Stimulated activated CD4-positive, alpha-beta T cell treated with anti-CD3 and anti-CD28 coated beads, Interleukin-15, amount 100 ng/mL, for 48 hours (primary cell): ENCODE measurements at places on chromosomes 2 and 18.

DNA sequence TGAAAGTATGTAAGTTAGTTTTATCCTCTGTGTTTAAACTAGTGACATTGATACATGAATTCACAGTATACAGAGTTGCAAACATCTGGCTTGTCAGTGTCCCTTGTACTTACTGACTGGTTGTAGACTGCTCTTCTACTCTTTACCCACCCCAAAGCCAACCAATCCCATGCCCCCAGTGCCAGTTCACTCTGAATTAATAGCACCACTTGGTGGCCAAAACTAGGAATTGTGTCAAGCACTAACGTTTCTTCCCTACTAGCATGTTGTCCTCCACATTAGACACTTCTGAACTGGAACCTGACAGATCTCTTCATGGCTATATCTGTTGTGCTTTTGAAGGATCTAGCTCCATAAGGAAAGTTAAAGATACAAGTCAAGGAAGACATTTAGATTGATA is 27.2 kb upstream of the OTX1 start:
- DNase-seq: no peak

DNA sequence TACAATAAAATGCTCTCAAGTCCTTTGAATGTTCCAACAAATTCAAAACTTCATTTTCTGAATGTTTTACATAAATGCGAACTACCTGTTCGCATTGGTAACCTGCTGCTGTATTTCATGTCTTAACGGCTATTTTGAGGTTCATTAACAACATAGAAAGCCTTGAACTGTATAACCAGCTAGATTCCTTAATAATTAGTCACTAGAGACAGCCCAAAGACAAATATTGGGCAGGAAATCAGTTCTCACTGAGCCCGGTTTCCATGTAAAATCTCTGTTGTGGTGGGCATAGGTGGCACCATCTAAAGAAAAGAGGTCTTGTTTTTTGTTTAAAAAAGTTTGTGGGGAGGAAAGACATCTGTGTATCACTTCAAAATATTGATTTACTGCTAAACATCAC is 29.2 kb downstream of the PDIA6 start:
- no peak for DNase-seq

- no peak for DNase-seq
Measured at GRCh38 chr18:69804776-69805501, 142.7 kb downstream of the CD226 start.

GRCh38 chr2:49770919-49771318 is 616.6 kb upstream of the FSHR start:
- DNase-seq: no peak

DNA sequence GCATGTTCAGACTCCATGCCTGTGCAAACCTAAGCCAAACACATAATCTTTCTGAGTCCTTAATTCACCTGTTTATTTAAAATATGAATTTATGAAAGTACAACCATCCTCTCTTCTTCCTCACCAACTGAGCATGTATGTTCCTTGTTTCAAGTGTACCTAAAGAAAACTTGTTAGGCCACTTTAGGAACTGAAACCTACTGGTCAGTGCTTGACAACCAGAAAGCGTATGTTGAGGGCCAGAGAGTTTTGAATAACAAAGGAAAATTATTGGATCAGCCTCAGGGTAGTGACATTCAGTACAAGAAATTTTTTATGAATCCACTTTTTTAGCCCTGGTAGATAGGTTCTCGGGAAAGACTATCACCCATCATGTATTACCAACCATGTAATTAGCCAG is 847.6 kb upstream of the CELF4 start:
- DNase-seq: no peak

DNA sequence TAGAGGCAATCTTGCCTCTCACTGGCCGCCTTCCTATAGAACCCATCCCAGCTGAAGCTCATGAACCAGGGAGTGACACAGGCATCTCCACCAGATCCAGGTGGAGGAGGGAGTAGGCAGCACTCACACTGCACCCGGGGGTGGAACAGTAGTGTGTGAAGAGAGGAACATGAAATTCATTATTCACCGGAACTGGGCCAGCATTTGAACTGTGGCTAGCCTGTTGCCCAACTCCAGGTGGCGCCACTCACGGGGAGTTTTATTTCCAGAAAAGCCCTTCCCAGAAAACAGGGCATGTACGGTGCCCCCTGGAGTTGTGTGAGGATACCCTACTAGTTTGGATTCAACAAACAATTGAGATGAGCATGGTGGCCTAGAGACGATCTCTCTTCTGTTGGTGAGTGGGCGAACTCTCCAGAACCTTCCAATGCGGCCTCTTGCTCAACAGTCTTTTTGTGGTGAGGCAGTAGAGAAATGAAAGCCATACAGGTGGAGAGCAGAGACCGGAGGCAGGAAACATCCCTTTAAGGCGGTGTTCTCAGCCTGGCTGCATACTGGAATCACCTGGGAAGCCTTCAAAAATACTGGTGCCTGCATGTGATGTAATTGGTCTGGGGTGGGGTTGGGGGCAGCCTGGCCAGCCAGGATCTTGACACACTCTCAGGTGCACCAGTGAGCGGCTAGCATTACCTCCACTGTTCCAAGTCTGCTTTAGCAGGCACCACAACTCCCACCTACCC is 73.5 kb upstream of the NEDD4L start:
- DNase-seq: no peak

GRCh38 chr2:101349893-101350662 is 37.2 kb downstream of the CREG2 start:
- no peak for DNase-seq

GRCh38 chr2:3778851-3779495 is 75.6 kb downstream of the DCDC2C start:
- no peak for DNase-seq

DNA sequence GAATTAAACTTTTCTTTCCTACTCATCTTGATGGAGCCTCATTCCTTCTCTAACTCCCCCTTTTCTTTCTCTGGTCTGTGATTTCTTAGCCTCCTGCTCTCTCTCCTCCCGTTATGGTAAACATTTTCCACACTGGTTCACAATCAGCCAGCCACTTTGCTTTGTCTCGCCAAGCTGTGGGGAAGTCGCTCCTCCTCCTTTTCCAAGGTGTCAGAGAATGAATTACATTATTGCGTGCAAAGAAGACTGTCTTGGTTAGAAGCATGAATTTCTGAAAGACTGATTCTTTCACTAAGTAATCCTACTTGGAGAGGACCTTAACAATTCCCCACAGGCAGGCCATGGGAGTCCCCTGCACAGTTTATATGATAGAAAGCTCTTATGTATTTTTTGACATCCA is 46.1 kb downstream of the RASGRP3 start:
- DNase-seq: no peak

DNA sequence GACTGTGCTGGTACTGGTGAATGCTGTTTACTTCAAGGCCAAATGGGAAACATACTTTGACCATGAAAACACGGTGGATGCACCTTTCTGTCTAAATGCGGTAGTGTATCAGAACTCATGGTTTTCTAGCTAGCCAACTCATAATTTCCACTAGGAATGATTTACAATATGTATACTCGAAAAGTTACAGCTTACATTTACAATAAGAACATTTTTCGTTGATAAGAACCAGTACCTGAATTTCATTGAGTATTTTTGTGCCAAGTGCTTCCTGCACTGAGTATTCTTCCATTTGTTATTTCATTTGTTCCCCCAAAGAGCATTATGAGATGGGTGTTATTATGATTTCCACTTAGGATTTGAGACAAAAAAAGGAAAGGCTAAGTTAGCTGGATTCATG is 21.9 kb downstream of the SERPINB12 start:
- no peak for DNase-seq

DNA sequence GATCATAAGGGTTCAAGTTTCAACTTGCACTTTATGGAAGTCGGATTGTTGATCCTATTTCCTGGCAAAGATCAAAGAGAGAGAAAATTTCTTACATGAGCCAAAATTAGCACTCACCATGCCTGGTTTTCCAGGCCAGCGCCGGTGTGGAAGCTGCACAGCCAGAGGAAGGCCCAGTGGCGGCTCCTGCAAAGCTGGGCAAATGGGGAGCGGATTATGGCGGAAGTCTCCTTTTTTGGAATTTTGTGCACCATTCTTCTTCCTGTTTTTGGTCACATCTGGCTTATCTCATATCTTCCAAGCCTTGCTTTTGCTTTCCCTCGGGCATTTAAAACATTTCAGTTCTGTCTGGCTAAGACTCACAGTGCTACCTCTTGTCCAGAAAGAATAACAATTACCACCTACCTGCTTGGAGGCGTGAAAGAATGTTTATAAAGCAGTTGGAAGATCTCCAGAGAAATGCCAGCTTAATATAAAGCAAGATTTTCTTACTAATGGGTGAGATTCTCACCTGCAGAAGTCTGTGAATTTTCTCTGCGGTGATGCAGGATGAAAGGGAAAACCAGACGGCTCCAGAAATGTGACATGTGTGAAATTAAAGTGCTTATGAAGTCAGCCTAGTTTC is 94.3 kb downstream of the ASAP2 start:
- DNase-seq: no peak

DNA sequence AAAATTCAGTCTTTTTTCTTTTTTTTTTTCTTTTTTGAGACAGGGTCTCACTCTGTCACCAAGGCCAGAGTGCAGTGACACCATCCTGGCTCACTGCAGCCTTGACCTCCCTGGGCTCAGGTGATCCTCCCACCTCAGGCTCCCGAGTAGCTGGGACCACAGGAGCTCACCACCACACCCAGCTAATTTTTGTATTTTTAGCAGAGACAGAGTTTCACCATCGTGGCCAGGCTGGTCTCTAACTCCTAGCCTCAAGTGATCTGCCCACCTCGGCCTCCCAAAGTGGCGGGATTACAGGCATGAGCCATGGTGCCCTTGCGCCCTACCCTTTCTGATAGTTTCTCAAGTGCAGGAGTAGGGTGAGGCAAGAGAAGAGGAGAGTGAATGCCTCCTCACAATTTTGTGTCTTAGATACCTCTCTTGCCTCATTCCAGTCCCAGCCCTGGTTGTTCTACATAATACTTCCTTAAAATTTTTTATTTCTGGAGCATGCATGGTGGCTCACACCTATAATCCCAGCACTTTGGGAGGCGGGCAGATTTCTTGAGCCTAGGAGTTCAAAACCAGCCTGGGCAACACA is 68.2 kb upstream of the CAB39 start:
- no peak for DNase-seq

DNA sequence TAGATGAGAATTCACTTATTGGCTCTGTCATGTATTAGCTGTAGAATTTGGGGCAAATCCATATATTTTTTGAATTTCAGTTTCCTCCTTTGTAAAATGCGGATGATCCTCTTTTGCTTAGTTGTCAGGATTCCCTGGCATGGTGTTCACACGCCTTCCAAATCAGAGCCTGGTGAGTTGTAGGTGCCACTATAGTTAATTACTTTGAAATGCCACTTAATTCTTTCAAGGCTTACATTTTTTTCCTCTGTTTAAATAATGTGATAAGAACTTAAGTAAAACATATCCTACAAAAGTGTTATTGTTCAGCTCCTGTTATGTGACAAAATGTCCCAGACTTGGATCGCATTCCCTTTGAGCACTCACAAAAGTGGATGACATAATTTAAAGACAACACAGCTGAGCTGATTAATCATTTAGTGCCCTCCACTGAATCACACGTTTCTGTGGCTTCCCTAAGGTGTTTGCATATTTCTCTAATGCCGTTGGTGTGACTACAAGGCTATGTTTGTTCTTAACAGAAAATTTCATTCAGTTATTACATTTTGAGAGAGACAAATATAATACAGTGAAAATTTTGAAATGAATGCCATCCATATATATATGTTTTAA is 471.2 kb upstream of the CHST9 start:
- DNase-seq: no peak

DNA sequence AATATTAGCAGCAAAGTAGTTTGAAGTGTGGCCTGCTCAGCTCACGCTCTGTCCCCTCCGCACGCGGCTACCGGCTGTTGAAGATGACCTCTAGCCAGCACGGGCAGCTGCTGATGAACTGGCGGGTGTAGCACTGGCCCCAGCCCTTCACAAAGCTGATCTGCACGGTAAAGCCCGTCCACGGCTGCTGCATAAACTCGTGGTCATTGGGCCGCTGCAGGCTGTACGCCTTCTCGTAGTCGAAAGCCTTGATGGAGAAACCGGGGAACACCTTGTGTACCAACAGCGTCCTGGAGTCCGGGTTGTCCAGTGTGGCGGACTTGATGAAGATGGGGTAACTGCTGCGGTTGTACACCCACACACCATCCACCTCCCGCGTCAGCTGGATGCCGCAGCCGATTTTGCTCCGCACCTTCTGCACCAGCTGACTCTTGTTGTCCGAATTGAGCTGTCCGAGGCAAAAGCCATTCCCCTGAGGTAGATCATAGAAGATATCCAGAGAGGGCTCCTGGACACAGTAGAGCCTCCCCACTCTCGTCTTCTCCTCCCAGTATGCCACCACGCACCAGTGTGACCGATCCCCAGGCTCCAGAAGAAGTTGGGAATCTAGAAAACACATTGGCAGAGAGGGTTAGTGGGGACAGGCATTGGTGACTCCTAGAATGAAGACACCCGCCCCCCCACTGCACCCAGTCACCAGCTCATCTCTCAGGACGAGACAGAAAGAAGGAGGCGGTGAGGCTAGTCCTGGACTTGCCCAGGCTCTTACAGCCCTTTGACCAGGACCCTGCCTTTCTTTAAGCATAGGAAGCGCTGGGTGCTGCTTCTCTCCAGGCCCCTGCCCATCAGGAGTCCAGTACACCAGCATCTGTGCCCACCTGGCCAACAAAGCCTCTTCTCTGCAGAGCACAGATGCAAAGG is 29.2 kb downstream of the SMAD7 start:
- no peak for DNase-seq

DNA sequence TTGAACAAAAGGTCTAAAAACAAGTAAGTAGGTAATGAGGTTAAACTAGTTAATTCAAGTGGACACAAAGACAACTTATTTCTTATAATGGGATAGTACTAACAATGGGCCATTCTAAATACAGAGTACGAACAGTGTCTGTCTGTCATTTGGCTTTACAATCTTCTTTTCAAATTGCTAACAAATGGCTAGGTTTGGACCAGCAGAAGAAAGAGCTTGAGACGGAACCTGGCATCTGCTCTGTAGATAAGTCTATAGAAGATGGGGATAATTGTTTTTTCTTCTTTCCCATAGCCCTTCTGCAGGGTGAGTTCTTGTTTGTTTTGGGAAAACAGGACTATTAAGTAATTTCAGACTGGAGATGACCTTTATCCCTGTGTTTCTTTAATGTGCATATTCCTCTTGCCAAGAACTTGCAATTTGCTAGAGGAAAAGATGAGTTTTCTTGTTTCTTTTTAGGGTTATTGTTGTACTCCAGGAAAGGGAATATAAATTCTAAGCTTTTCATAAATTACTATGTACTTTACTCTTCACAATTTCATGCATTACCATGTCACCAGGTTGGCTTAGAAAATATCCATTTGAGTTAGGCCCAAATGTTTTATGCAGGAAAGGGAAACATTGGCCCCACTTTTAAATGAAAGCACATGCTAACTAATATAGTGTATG is 500.5 kb upstream of the SYT4 start:
- no peak for DNase-seq

GRCh38 chr2:180705122-180705521 is 275.3 kb upstream of the UBE2E3 start:
- DNase-seq: no peak

GRCh38 chr2:158129037-158129436 is 27.4 kb downstream of the UPP2 start:
- DNase-seq: no peak

GRCh38 chr18:21452796-21453510 is 147.6 kb downstream of the ESCO1 start:
- no peak for DNase-seq

- no peak for DNase-seq
Measured at GRCh38 chr2:61910603-61911002, 5.1 kb downstream of the COMMD1 start.
